HT1080 (cell line): ENCODE measurements at places on chromosomes 13 and 19. TPM values are rescaled to one million over a fixed set of nuclear protein-coding genes. Genes with fewer than 3 reads are reported as not detected.

GRCh38 chr13:39254601-39255000 is 216.3 kb downstream of the NHLRC3 start:
- DNase-seq, result no peak

DNA sequence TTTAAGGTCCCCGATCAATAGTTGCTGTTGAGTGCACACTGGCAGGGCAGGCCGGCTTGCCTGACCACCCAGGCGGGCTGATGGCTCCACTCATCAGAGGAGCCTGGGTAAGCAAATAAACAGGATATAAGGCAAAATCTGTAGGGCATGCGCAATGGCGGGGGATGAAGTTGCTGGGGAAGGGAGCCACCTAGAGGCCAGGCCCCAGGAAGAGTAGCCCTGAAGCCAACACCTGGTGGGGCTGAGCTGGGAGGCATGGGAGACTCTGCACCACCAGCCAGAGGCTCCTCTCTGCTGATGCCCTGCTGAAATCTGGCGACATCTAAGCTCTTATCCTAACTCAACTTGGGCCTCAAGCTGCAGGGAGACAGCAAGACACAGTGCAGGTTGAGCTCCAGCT is 324.3 kb downstream of the ZNF536 start:
- peak; percentile 42 for DNase-seq

GRCh38 chr13:95535243-95535642 is 17.3 kb upstream of the CLDN10 start:
- peak; percentile 98 for DNase-seq

DNA sequence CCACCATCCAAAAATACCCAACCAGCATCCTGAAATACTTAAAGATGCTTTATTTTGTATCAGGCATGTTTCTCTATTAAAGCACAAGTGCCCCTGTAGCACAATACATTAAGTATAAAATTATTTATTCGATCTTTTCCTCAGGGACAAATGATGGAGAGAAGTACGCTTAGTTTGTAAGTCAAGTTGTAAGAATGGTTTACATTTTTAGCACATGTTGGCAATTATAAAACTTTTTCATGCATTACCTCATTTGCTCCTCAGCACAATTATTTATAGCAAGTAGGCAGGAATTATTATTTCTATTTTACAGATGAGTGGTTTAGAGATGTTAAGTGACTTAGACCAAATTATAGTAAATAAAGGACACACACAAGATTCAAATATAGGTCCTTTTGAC is 232.6 kb upstream of the HTR2A start:
- no peak for DNase-seq

Gene SPATA13
- total RNA-seq, result 4.6 and 7.7 TPM in 2 replicates

Gene TMC4
- total RNA-seq, result 1.2 TPM in 1 of 2 replicates, not detected in the other

Gene TBXA2R
- 0.40 and 0.96 TPM in 2 replicates for total RNA-seq
